ENCODE measurements at places on chromosomes 12 and 14. TPM values are rescaled to one million over a fixed set of nuclear protein-coding genes. Genes with fewer than 3 reads are reported as not detected.

- no peak for DNase-seq
These were observed 150.4 kb downstream of the CALM1 start for GRCh38 chr14:90547250-90547649.

DNA sequence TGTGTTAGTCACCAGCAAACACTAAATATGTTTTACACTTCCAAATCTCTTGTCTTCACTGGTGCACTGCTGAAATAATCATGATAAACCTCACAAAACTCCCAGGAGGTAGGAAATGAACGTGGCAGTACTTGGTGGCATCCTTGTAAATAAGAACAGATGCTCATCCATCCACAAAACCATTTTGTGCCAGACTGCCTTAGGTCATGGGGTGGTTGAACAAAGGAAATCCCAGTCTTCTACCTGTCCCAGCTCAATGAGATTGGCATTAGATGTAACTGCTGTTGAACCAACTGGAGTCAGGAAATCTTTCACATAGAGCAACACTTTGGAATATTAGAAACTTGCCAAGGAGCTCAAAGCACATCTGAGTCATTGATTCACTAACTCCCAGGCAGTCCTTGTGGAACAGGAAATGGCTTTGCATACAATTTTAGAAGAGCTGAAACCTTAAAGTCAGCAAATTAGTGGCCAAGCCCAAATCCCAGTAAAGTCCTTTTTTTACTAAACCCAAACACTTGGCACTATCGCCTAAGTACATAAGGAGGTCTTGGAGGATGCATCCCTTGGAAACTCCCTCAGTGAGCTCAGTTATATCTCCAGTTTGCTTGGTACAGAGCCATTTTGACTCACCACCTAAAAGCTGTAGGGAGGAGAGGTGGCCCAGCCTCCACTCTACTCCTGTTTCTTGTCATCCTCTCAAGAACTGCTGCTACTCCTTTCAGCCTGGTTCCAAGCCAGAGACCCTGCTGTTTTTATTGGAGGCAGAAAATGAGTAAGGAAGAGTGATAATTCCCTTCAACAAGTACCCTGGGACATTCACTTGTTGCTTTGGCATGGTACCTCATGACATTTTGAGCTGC lies 208.0 kb downstream of the NOVA1 start:
- no peak for DNase-seq

DNA sequence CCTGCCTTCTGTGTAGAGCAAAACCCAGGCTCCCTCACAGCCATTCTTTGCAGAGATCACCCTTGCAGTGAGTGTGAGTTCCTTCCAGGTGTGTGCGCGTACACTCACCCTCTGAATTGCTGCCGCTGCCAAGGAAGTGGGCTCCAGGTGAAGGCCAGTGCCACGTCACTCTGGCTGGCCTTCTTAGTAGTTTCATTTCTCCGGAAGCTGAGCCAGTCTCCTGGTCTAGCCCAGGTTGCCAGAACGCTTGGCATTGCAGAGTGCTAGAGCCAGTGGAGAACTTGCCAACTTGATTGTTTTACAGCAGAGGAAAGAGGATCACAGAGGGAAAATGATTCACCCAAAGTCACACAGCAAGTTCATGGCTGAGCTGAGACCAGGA lies 11.0 kb downstream of the CBLN3 start:
- no peak for DNase-seq

DNA sequence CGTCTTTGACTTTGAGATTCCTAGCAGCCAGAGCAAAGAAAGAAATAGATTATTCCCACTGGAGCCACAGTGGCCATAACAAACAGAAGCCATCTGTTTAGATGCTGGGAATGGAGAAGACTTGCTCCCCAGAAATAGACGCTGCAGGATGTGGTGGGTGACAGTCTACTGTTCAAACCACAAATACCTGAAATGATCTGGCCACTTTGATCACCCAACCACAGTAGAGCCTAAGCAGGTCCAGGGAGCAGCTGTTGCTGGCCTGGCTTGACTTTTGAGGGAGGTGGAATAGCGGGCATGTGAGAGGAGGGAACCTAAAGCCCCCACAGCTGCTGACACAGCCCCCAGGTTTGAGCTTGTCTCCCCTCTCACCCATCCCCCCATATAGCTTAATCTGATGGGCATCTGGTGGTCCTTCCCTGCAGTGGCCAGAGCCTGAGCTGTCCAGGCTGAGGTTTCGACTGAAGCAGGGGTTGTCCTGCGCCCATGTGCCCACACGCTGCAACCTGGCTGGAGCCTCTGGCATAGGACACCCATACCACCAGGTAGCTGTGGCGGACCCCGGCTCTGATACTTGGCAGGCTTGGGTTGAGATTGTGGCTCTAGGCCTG lies 38.7 kb downstream of the SH2B3 start:
- DNase-seq: no peak

DNA sequence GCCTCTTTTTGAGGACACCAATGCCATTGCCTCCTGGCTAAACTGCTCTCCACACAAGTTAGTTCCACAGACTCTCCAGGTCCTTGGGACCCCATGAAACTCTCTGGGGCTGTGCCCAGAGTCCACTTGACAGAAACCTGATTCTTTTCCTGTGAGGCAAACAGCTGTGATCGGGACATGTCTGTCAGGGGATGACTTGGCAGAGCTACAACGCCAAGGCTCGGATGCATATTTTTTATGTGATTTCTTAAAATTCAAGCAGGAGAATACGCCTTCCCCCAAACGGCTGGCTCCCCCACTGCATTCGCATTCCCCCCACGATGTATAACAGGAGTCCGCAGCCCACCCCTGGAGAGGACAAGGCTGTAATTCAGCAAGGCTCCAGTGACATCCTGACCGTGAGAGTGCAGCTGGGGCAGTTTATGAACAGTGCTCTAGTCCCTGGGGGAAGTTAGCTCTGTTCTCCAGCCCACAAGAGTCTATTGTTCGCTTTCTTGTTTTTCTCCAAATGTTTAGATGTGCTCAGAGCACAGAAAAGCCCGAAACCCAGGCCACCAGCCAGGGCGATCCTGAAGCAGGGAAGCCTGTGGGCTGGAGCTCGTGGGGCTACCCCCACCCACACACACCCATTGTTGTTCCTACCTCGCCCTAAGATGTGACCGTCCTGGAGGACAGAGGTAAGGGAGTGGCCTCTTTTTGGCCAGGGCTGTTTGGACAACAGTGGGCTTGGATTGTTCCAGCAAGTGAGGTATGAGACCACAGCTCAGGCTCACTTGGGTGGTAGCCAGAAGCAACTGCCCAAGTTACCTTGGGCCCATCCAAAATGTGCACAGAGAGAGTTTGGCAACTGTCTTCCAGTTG lies 159.5 kb downstream of the ZFP36L1 start:
- DNase-seq: peak; percentile 6

Gene TMEM121
- 4.5 TPM for total RNA-seq

Gene BMAL2
- 28.8 TPM for total RNA-seq

All from progenitor cell of endocrine pancreas (in vitro differentiated cells).